ENCODE measurements at places on chromosomes 4 and X.

DNA sequence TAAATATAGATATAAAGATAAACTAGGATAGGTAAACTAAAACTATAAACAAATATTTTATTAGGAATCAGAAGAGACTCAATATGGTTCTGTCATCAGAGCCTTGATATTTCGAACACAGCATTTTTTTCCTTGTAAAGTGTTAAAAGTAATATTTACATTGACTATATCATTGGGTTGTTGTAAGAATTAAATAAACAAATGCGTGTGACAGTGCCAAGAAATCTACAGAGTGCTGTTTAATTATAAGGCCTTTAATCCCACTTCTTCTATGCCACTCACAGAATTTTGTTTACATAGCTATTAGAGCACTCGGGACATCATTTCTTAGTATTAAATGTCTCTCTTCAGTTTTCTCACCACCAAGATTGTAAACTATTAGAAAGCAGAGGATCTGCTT, 807.4 kb downstream of the FSTL5 start:
- H3K27ac ChIP-seq = no peak overlapping the region
- H3K27me3 ChIP-seq = no peaks in the 10 kb centered on the region
- no peak for DNase-seq
- no peak overlapping the region for H3K4me3 ChIP-seq

- no peaks in the 10 kb centered on the region for H3K4me1 ChIP-seq
- no peaks in the 10 kb centered on the region for H3K27me3 ChIP-seq
- peak; percentile 54 for DNase-seq
- H3K36me3 ChIP-seq = no peaks in the 10 kb centered on the region
Measured at GRCh38 chr4:177519481-177520260, 77.4 kb upstream of the AGA start.

GRCh38 chr4:35942092-35942491, 302.2 kb downstream of the ARAP2 start:
- no peaks in the 10 kb centered on the region for H3K36me3 ChIP-seq
- no peak overlapping the region for H3K4me3 ChIP-seq
- H3K27ac ChIP-seq = no peak overlapping the region
- DNase-seq = no peak
- H3K4me1 ChIP-seq = no peaks in the 10 kb centered on the region
- H3K27me3 ChIP-seq = no peaks in the 10 kb centered on the region

DNA sequence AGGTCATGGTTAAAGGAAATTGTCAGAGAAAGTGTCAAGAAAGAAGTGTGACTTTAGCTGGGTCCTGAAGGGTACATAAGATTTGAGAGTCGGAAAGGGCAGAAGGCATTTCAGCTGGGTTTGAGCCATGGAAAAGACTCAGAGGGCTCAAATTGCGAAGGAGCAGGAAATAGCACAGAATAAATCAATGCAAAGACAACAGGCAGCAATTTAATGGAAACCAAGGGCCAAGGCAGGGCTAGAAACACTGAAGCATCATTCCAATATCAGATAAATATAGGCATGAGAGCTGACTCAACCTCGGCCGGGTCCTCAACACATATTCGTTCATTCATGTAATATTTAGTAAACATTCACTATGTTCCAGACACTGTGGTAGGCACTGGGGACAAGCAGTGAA, 3.6 kb upstream of the FMR1 start:
- H3K27me3 ChIP-seq = no peaks in the 10 kb centered on the region
- DNase-seq = no peak
- H3K4me3 ChIP-seq = no peak overlapping the region
- H3K4me1 ChIP-seq = no peaks in the 10 kb centered on the region
- no peaks in the 10 kb centered on the region for H3K36me3 ChIP-seq
- H3K27ac ChIP-seq = no peak overlapping the region

GRCh38 chr4:74364256-74364651, 691 bp upstream of the EREG start:
- no peak overlapping the region for H3K27ac ChIP-seq
- H3K27me3 ChIP-seq = no peaks in the 10 kb centered on the region
- H3K36me3 ChIP-seq = no peaks in the 10 kb centered on the region
- H3K4me3 ChIP-seq = no peak overlapping the region
- H3K4me1 ChIP-seq = peaks cover 21% of the 10 kb centered on the region
- DNase-seq = no peak

DNA sequence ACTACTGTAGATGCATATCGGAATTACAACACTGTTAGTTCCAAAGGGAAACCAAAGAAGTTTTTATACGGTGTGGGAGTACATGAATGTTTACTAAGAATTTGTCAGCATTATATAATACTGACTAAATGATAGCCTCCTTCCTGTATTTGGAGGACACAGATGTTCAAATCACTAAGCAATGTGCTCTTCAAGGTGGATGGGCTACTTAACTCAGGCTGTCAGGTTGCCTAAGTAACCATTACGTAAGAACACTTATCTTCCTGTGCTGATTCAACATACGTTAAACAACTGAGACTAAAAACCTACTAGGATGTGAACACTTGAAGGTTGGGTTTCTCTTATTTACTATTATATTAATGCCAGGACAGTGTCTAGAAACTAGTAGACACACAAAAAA, 81.9 kb upstream of the HPGD start:
- no peaks in the 10 kb centered on the region for H3K27me3 ChIP-seq
- peaks cover 5% of the 10 kb centered on the region for H3K4me1 ChIP-seq
- DNase-seq = no peak
- H3K36me3 ChIP-seq = no peaks in the 10 kb centered on the region
- no peak overlapping the region for H3K4me3 ChIP-seq

DNA sequence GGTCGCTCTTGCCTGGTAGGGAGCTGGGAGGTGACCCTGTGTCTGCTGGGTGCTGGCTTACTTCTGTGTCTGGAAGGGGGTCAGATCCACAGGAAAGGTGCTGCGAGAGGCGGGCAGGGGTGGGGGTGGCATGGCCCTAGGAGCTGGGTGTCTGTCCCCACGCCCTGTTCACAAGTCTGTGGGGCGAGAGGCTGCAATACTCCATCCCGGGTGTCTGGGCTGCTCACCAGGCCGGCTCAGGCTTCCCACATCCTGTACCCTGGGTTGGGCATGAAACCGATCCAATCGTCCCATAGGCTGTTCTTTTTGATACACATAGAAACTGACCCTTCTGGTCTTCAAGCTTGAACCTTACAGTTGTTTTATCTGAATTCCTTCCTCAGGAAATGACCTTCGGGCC, 993 bp upstream of the CTAG2 start:
- DNase-seq = no peak
- no peak overlapping the region for H3K27ac ChIP-seq
- H3K36me3 ChIP-seq = no peaks in the 10 kb centered on the region
- no peak overlapping the region for H3K4me3 ChIP-seq
- H3K27me3 ChIP-seq = no peaks in the 10 kb centered on the region

- H3K27me3 ChIP-seq = no peaks in the 10 kb centered on the region
- H3K27ac ChIP-seq = no peak overlapping the region
- no peak overlapping the region for H3K4me3 ChIP-seq
- DNase-seq = no peak
- no peaks in the 10 kb centered on the region for H3K36me3 ChIP-seq
- no peaks in the 10 kb centered on the region for H3K4me1 ChIP-seq
Measured at GRCh38 chrX:111387470-111388070, 24.4 kb downstream of the DCX start.

DNA sequence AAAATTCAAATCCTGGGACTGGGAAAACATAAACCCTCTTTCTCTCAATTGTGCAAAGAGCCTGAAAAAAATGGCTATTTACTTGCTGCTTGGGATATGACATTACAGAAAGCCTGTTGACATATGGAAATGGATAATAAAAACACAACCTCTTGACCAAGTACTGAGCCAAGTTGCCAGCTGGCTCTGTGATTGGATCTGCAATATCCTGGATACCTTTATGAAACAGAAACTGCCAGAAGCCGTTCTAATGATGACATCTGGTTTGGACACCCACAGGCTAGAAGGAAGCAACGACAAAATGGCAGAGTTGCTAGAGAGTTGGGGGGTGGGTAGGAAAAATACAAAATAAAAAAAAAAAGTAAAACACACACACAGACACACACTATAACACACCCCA, 481.4 kb downstream of the FAT4 start:
- no peak overlapping the region for H3K27ac ChIP-seq
- H3K4me1 ChIP-seq = no peaks in the 10 kb centered on the region
- no peak for DNase-seq
- no peaks in the 10 kb centered on the region for H3K27me3 ChIP-seq
- H3K36me3 ChIP-seq = no peaks in the 10 kb centered on the region
